ENCODE measurements at places on chromosomes 12 and 14. TPM values are rescaled to one million over a fixed set of nuclear protein-coding genes. Genes with fewer than 3 reads are reported as not detected.

DNA sequence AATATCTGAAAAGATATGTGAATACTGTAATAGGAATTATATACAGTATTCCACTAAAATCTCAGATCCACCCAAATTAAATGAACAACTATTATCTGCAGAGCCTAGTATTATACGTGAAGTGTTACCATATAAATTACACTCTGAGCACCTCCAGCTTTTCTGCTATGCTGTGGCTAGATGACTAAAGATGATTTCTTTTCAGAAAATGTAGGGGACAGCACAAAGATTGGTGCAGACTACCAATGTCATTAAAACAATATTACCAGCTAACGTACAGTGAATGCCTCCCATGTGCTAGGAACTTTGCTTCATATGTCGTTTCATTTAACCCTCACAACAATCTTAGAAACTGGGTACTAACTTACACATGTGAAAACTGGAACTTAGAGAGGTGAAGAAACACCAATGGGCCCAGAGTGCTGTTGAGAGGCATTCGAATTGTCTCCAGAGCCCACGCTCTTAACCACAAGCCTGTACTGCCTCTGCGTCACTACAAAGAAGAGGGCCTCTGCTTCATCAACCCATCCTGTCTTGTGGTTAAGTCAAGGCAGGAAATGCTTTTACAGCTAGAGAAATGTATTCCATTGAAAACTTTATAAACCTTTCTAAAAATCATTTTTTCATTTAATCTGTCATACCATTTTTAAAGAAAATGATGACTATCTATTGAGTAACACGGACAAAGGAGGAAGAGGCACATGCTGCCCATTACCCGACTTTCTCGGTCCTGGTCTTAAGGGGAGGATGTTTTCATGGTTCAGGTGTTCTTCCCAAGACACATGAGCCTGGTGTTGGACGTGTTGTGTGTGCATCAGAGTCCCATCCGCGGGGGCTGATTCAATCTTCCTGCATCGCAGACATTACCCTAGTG lies 1.3 kb downstream of the GPR65 start:
- DNase-seq, result peak; percentile 74
- H3K4me1 ChIP-seq, result no peaks in the 10 kb centered on the region
- no peaks in the 10 kb centered on the region for H3K36me3 ChIP-seq

DNA sequence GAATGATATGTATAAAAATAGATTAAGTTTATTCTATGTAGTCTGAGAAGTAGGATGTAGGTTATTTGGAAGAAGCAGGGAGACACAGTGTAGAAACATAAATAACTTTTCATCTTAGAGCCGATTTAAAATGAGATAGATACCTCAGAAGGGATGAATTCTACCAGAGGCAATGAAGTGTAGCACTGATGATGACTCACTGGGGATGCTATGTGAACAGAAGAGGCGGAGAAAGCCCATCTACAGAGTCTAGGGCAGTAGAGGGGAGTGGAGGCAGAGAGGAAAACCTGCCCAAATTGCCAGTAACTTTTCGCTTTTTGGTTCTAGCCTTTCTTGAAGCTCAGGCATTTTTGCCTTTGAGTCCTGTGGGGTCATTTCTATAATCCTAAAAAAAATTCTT lies 451.8 kb downstream of the ATP23 start:
- DNase-seq, result no peak
- no peak overlapping the region for H3K27ac ChIP-seq
- H3K36me3 ChIP-seq, result no peaks in the 10 kb centered on the region

DNA sequence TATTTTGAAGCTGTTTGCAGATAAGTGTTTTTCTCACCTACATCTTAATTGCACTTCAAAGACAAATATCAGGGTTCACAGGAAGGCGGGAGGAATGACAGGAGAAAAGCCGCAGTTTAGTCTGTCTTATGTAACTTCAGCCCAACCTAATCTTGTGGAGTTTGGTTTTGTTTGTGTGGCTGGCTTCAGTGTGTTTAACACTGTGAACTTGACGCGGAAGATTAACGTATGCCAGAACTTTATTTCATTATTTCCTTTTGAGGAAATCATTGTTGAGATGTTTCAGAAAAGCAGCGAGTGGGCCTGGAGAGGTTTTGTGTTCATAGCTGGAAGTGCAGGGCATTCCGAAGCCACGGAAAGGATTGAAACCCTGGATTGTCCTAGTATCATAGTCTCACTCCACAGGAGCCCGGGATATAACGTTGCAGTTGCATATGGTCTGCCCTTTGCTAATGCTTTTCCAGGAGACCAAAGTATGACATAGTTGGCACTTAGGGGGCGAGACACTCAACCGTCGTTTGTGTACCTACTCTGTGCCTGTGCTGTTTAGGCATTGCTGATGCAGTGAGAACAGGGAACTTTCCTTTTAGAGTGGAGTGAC lies 2.0 kb downstream of the PELI2 start:
- H3K4me1 ChIP-seq, result peaks cover 5% of the 10 kb centered on the region
- no peaks in the 10 kb centered on the region for H3K36me3 ChIP-seq
- H3K27ac ChIP-seq, result peak overlapping the region; percentile 96
- H3K4me3 ChIP-seq, result peak overlapping the region; percentile 78
- DNase-seq, result peak; percentile 49
- no peaks in the 10 kb centered on the region for H3K27me3 ChIP-seq

GRCh38 chr14:70893858-70894291 lies 13.4 kb upstream of the PCNX1 start:
- no peak for DNase-seq
- no peak overlapping the region for H3K27ac ChIP-seq
- no peaks in the 10 kb centered on the region for H3K4me1 ChIP-seq
- H3K27me3 ChIP-seq, result no peaks in the 10 kb centered on the region

DNA sequence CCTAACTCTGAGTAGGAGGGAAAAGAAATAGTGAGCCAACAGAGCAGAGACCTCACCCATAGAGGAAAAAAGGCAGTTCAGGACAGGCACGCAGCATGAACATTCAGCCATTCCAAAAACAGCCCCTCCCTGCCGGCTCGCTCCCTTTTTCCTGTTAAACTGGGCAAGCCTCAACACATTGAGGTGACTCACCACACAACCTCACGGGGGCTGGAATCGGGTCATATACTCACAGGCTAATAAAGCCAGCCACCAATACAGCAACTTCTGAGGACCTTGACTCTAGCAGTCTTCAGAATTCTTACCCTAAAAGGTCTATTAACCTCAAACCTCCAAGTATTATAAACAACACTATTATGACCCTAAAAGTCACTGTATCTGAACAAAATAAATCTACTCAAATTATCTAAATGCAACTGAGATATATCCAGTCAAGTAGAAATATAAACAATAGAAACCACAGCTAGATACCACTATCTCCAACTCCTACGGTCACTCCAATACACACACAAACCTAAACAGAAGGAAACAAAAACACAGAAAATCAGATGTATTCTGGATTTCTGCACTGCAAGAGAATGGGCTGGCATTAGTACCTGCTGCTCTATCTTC lies 6.3 kb downstream of the YBX3 start:
- DNase-seq, result peak; percentile 73
- H3K4me3 ChIP-seq, result no peak overlapping the region
- peaks cover 68% of the 10 kb centered on the region for H3K4me1 ChIP-seq

GPRC5A gene
- 58.9 TPM for total RNA-seq

DNA sequence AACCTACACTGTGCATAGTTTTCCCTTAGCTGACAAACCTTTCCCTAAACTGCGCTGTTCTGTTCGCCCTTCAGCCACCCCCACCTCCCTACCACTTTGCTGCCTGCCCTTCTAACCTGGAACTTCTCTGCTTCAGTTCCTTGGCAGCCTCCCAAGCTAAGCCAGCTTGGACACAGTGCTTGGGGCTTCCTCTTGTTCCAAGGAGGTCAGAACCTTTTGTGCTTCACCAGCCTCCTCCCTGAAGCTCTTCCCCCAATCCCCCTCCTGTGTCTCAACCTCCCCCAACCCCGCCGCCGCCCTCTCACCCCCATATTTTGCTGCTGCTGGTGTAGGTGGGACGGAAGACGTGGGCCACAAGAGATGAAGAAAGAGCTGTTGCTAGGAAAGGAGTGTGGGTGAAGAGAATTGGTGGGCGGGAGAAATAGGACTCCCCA lies 8.1 kb upstream of the RIC8B start:
- H3K27ac ChIP-seq, result no peak overlapping the region
- H3K4me3 ChIP-seq, result no peak overlapping the region
- H3K27me3 ChIP-seq, result no peaks in the 10 kb centered on the region
- DNase-seq, result peak; percentile 57
- no peaks in the 10 kb centered on the region for H3K36me3 ChIP-seq
- no peaks in the 10 kb centered on the region for H3K4me1 ChIP-seq

PCBP2 gene
- total RNA-seq, result 509 TPM

DNA sequence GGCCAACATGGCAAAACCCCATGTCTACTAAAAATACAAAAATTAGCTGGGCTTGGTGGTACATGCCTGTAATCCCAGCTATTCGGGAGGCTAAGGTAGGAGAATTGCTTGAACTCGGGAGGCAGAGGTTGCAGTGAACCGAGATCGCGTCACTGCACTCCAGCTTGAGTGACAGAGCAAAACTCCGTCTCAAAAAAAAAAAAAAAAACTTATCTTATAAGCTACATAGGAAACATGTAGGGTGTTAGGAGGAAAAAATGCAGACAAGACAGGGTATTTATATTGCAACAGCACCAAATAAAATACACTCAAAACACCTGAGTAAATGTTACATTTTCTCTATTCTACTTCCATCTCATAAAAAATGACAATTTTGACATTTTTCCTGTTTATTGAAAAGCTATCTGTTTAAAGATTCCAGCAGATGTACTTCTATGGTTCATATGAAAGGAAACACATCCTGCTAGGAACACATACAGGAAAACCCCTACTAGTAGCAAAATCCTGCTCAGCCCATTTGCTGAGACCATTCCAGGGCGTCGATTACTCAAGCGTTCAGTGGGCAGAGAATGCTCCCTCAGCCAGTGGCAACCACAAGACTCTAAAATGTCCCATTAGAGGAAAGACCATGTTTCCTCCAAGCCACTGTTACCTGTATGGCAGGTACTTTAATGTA lies 19.7 kb downstream of the CORO1C start:
- no peaks in the 10 kb centered on the region for H3K27me3 ChIP-seq
- no peaks in the 10 kb centered on the region for H3K36me3 ChIP-seq
- DNase-seq, result no peak

DNA sequence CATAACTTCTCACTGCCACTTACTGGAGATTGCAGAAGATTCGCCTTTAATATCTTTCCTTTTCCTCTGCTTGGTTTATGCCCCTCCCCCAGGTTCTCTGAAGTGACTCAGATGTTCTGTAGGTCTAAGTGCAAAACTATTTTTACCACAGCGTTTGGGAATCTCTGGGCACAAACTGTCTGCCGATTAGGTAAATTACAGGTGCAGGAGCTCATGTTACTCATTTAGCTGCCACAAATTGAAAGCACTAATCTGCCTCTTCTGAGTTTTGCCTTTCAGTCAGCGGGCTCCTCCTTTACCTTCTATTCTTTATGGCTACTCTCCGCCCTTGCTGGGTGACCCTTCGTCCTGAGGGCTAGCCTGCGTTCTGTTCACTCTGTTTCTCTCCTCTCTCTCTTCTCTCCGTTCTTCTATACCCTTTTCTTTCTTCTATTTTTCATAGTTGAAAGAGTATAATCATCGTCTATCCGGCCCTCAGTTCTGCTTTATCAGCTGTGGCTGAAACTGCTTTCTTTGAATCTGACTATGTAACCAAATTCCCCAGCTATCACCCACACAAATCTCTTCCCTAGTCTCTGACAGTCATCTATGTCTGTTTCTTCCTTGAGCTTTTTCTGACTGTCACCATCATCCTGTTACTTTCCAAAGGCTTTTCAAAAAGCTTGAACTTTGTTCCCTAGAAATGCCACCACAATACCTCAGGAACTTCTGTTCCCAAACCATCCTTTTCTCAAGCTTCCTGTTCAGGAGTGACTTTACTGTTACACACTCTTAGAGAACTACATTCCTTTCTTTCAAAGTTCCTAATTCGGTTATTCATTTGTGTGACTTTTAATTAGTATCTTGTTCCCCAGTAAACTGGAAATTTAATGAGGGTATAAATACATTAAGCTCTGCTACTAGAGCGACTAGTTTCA lies 4.3 kb upstream of the MYF6 start:
- peaks cover 7% of the 10 kb centered on the region for H3K27me3 ChIP-seq
- H3K4me3 ChIP-seq, result no peak overlapping the region
- H3K27ac ChIP-seq, result no peak overlapping the region
- H3K36me3 ChIP-seq, result no peaks in the 10 kb centered on the region

DNA sequence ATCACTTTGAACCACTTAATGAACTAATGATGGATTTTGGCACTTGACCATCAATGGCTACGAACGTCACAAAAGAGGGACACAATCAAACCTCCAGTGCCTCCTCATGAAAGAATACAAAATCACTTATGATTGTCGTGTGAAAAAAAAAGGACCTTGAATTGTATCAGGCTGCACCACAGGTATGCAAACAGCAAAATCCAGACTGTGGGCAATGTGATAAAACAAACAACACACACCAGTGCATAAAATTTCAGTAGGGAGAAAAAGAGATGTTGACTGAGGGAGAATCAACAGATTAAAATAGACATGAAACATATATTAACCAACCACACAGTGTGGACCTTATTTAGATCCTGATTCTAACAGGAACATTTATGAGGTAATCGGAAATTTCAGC lies 2.6 kb downstream of the TSPAN8 start:
- no peaks in the 10 kb centered on the region for H3K27me3 ChIP-seq
- H3K4me1 ChIP-seq, result peaks cover 17% of the 10 kb centered on the region
- H3K4me3 ChIP-seq, result peak overlapping the region; percentile 31

DNA sequence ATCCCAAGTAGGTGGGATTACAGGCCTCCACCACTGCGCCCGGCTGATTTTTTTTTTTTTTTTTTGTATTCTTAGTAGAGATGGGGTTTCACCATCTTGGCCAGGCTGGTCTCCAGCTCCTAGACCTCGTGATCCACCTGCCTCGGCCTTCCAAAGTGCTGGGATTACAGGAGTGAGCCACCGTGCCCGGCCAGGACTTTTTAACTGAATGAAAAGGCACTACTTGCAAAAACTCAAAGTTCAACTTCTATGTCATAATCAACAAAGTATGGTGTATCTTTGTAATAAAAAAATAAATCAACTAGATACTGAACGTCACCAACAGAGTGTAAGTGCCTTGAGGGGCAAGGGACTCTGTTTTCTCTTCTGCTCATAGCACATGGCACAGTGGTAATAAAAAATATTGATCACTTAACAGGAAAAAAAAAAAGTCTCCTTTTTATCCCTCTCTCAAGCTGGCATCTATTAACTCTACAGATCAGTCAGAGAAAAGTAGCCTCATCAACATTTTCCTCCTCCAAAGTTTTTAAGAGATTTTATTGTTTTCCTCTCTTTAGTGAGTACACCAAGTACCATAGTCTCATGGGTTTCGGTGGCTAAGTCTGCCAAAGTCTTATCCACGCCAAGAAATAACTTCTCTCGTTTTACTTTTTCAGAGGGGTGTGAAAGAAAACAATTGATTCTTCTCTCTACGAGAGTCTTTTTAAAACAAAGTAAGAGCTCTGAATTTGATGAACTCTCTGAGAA lies 10.6 kb upstream of the FOXN3 start:
- H3K36me3 ChIP-seq, result no peaks in the 10 kb centered on the region
- no peak for DNase-seq
- no peak overlapping the region for H3K4me3 ChIP-seq
- no peaks in the 10 kb centered on the region for H3K27me3 ChIP-seq

All from stomach (tissue), 19 donors.